ENCODE measurements at places on chromosomes 2 and 18.

DNA sequence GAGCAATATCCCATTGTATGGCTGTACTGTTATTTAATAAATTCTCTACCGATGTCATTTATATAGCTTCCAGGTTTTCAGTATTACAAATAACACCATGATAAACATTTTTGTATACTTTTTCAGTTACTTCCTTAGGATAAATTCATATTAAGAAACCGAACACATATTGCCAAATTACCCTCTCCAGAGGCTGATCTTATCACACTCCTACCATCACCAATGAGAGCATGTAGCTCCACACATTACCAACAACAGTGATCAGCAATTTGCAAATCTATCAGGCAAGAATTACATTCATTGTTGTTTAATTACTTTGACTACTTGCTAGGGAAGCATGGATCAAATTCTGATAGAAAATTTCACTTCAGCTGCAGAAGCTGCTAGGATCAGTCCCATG lies 5.8 kb upstream of the NDUFV2 start:
- DNase-seq = no peak

DNA sequence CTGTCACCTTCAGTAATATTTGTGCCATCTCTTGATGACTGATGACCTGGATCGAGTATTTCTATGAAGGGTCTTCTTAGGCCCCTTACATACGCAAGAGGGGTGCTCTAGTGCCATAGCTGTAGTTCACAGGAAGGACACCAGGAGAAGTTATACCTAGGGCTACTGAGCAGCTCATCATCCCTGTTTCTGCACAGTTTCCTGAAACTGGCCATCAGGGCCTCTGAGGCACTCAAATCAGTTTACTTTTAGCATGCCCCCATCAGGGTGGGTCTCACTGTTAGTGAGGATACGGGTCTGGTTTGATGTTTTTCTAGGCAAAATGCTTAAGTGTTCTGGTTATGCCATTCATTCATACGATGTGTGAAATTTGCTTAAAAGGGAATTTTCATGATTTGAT lies 20.0 kb upstream of the FBLN7 start:
- DNase-seq = no peak

DNA sequence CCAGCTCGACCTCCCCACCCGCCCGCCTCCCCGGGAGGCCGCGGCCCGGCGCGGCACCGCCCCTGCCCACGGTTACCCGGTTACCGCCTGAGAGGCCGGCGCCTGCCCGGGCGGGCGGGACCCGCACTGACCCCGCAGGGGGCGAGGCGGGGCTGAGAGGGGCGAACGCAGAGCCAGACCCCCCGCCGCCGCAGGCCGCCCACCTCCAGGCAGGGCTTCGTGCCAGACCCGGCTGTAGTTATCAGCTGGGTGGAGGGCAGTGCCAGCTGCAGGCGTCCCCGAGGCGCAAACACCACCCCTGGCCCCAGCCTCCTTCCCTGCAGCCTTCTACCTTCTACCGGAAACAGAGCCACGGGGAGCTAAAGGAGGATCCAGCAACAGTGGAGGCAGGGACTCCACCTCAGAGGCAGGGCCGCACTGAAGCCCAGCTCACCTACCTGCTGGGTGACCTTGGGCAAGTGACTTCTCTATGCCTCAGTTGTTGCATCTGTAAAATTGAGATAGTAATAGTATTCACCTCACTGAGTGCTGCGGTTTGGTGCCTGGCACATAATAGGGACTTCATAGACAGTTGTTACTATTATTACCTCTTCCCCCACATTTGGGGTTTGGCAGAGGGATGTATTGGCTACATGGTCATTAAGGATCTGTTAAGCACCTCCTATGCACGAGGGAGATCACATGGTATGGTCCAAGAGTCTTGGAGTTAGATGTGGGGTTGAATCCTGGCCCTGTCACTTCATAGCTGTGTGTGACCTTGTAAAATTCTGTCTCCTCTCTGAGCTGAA lies 231.6 kb upstream of the SMAD2 start:
- no peak for DNase-seq

DNA sequence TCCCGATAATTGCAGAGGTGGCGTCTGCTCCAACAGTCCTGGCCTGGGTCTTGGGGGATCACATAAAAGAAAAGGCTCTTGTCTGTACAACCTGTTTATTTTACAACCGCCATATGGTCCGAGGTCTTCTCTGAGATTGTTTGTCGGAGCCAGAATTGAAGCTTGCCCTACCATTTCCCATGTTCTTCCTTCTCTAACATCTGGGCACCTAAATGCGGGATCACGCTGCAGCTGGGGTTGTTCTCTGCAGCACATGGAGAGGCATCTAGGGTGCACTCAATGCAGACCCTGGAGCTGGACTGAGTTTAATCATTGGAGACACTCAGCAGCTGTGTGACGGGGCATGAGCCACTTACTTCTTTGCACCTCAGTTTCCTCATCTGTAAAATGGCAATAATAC lies 107.7 kb downstream of the ACKR3 start:
- no peak for DNase-seq

- no peak for DNase-seq
Measured at GRCh38 chr2:40284797-40285196, 167.1 kb downstream of the SLC8A1 start.

GRCh38 chr18:75858754-75859153 lies 431.3 kb upstream of the SMIM21 start:
- DNase-seq = no peak

DNA sequence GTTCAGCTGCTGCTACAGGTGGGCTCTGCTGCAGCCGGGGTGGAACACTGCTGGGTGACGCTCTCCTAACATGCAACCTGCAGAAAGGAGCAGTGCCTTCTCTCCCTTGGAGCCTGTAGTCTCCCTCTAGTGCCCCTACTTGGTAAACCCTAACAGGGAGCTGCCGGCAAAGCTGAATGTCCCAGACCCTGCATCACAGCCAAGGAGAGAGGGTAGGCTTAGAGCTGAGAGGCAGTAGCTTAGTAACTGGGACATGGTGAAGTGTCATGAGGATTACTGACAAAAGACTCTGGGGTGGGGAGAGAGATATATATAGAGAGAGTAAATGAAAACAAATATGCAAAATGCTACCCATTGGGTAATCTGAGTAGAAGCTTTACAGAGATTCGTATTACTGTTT lies 9.9 kb downstream of the NCAPH start:
- no peak for DNase-seq

GRCh38 chr2:73611867-73612266 lies 30.4 kb downstream of the NAT8 start:
- no peak for DNase-seq

DNA sequence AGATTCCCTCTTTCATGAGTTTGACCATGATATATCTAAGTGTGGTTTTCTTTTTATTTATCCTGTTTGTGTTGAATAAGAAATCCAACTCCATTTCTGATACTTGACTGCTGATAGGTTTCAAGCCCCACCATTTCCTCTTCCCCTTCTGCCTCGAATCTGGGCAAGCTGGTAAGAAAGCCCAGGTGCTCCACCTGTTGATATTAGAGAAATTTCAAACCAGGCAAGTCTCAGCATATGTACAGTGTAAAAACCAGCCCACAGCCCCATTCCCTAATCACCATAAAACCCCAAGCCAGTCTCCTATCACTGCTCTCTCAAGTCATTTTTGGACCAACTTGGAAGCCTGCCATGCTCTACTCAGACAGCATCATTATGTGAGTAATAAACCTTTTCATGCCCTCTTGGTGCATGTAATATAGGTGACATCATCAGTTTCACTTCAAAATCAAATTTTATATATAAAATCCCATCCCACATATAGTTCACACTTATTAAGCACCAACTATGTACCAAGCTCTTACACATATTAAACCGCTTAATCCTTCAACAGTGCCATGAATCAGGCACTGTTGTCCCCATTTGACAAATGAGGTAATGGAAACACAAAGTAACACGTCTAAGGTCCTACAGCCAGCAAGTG lies 46.6 kb downstream of the SMAD2 start:
- DNase-seq = no peak

- DNase-seq = no peak
Measured at GRCh38 chr18:42105394-42105793, 150.4 kb downstream of the PIK3C3 start.

- DNase-seq = no peak
Measured at GRCh38 chr18:56309104-56309503, 329.3 kb downstream of the TXNL1 start.

GRCh38 chr2:139813340-139813739 lies 1033.2 kb upstream of the NXPH2 start:
- no peak for DNase-seq

GRCh38 chr18:74775239-74775638 lies 177.6 kb downstream of the ZNF407 start:
- no peak for DNase-seq

GRCh38 chr18:48795696-48796095 lies 155.1 kb downstream of the SMAD7 start:
- no peak for DNase-seq

- DNase-seq = no peak
Measured at GRCh38 chr18:74513149-74513882, 17.2 kb downstream of the CNDP2 start.

- no peak for DNase-seq
Measured at GRCh38 chr2:86628091-86628522, 4.4 kb upstream of the RNF103 start.

- DNase-seq = no peak
Measured at GRCh38 chr2:9004338-9005204, 1.1 kb upstream of the MBOAT2 start.

- no peak for DNase-seq
Measured at GRCh38 chr2:242031481-242032019, 162.0 kb downstream of the RTP5 start.

GRCh38 chr2:183519371-183520056 lies 395.3 kb downstream of the NUP35 start:
- DNase-seq = no peak

GRCh38 chr2:161239326-161240109 lies 68.7 kb upstream of the PSMD14 start:
- DNase-seq = no peak

DNA sequence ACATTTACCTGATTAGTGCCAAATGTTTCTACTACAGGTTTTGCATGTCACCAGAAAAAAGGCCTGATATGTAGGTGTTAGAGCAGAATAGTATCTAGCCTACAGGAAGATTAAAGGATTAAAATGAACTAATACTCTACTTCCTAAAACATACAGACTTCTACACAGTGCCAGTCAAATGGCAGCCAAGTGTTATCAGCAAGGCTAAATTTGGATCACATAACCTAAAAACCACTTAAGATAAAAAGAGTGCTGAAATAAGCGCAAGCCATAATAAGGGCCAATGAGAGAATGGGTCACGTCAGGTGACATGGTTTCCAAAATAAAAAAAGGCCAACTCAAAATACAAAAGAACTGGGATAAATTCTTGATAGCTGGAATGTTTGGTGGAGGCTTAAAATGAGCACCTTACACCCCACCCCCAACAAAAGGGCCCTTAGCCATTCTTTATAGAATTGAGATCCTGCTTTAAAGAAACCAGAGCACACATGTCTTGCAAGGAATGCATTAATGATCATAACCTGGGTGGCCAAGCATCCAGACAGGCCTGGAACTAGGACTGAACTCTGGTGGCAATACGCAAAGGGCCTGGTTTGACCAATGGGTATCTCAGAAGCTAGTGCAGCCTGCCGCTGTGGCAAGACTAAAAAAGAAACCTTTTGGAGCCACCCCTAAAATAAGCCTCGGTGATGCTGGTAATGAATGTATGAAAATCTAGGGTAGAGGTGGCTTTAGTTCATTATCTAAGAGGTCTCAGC lies 32.4 kb downstream of the IRS1 start:
- no peak for DNase-seq

- no peak for DNase-seq
Measured at GRCh38 chr2:70771446-70771845, 3.4 kb upstream of the ADD2 start.

GRCh38 chr2:205060269-205060668 lies 515.0 kb downstream of the PARD3B start:
- no peak for DNase-seq

GRCh38 chr18:54805571-54806334 lies 22.5 kb upstream of the RAB27B start:
- DNase-seq = no peak

GRCh38 chr2:127054996-127055785 lies 51.8 kb downstream of the BIN1 start:
- DNase-seq = no peak

- no peak for DNase-seq
Measured at GRCh38 chr2:100057901-100058261, 84.5 kb downstream of the AFF3 start.

- no peak for DNase-seq
Measured at GRCh38 chr18:60445341-60445740, 72.8 kb upstream of the MC4R start.

DNA sequence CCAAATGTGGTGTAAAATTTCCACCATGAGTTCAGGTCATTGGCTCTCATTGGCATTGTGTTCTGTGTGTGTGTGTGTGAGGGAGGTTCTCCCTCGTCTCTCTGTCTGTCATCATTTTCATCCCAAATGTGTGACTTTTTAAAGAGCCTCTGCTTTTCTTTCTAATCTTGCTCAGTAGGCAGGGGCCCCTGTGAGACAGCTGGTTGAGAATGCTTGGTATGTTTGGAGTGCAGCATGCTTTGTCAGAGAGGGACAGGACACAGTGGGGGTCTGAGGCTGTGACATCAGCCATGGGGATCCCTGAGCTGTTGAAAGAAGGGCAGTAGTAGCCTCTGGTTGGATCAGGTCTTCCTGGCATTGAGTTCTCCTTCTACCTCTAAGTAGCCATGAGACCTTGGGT lies 10.6 kb downstream of the PTPRM start:
- DNase-seq = no peak

DNA sequence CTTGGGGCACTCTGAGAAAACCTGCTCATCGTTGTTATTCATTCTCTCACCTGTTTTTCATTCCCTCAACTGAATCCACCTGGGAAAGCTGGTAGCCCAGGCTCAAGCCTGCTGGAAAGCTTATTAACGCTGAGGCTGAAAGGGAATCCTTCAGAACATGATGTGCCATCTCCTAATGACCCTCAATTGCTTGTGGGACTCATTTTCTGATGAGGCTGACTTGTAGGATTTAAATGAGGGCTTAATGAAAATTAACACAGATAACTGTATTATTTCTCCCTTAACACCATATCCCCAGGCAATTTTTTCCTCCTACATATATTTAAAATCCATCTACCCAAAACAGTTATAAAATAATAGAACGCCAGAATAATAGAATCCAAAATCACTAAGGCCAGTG lies 162.7 kb upstream of the ACAA2 start:
- DNase-seq = no peak

- no peak for DNase-seq
Measured at GRCh38 chr2:234986390-234986789, 34.6 kb downstream of the SH3BP4 start.

GRCh38 chr2:161919873-161920272 lies 154.1 kb downstream of the DPP4 start:
- no peak for DNase-seq

- no peak for DNase-seq
Measured at GRCh38 chr2:117679952-117680351, 134.5 kb upstream of the DDX18 start.

GRCh38 chr2:17298453-17298852 lies 219.8 kb downstream of the RAD51AP2 start:
- DNase-seq = no peak

GRCh38 chr2:207422380-207422779 lies 107.4 kb upstream of the CREB1 start:
- DNase-seq = no peak

GRCh38 chr2:107681936-107682335 lies 144.8 kb upstream of the RGPD4 start:
- DNase-seq = no peak

- no peak for DNase-seq
Measured at GRCh38 chr2:126769118-126769517, 113.2 kb downstream of the GYPC start.

Data from stimulated activated CD8-positive, alpha-beta memory T cell treated with anti-CD3 and anti-CD28 coated beads, Interleukin-15, amount 100 ng/mL, for 24 hours (primary cell).